ENCODE measurements at places on chromosomes 3 and 15. TPM values are rescaled to one million over a fixed set of nuclear protein-coding genes. Genes with fewer than 3 reads are reported as not detected.

KBTBD13 gene
- total RNA-seq = not detected

TERB2 gene
- not detected for total RNA-seq

CAND2 gene
- total RNA-seq = 0.77 TPM

RNU5B-1 gene
- total RNA-seq = not detected

CYP11A1 gene
- total RNA-seq = not detected

RBP2 gene
- not detected for total RNA-seq

ZNF860 gene
- total RNA-seq = 3.7 TPM

NPHP3 gene
- 10.1 TPM for total RNA-seq

ANKRD63 gene
- total RNA-seq = not detected

RRP9 gene
- total RNA-seq = 27.1 TPM

BUB1B gene
- 0.79 TPM for total RNA-seq

CCR8 gene
- total RNA-seq = not detected

MYRIP gene
- not detected for total RNA-seq

ZXDC gene
- total RNA-seq = 23.3 TPM

ITIH4 gene
- total RNA-seq = 0.26 TPM

Data from bronchial epithelial cell (primary cell).